ENCODE measurements at places on chromosomes 13 and 19. TPM values are rescaled to one million over a fixed set of nuclear protein-coding genes. Genes with fewer than 3 reads are reported as not detected.
A peak's percentile ranks its signal among the peaks of the same experiment; 100 is the strongest.

GRCh38 chr19:5948752-5949564 lies 29.0 kb downstream of the RANBP3 start:
- peak; percentile 56 for ATAC-seq

GRCh38 chr19:50368649-50369570 lies 3.5 kb upstream of the NAPSA start:
- peak; percentile 72 for ATAC-seq

- no peak for ATAC-seq
Measured at GRCh38 chr19:56273563-56274117, 1.1 kb downstream of the EDDM13 start.

GRCh38 chr13:31882794-31883193 lies 143.5 kb downstream of the RXFP2 start:
- ATAC-seq = peak; percentile 82

DNA sequence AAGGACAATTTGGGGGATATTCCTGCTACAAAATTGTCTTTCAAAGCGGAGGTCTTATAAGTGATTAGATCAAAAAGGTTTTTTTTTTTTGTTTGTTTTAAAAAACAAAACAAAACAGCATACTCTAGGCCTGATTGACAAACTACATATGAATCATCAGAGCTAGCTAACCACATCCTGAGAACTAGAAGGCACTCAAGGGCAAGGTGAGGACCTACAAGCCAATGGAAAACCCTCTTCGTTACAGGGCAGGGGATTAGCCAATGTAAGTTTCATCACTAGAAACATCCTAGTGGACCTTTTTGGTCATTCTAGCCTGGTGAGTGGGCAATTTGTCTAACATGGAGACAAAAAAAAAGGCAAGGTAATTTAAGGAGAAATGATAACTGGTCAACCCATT lies 428.6 kb downstream of the RFC3 start:
- no peak for ATAC-seq

DNA sequence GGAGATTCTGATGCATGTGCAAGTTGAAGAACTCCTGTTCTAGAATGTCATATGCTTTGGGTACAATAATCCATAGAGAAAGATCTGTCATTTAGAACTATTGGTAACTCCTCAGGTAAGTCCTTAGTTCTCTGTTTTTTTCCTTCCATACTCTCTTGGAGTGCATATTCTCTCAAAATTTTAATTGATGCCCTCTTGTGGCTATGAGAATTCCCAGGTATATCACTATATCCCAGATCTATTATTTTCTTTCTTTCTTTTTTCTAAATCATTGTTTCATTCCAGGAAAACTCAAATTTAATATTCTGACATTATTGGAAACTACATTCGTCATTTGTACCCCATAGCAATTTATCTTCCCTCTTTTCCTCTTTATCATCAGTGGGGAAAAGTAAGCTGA lies 485.4 kb downstream of the KLF5 start:
- no peak for ATAC-seq

- peak; percentile 20 for ATAC-seq
Measured at GRCh38 chr19:50728084-50728737, 5.0 kb downstream of the CLEC11A start.

DNA sequence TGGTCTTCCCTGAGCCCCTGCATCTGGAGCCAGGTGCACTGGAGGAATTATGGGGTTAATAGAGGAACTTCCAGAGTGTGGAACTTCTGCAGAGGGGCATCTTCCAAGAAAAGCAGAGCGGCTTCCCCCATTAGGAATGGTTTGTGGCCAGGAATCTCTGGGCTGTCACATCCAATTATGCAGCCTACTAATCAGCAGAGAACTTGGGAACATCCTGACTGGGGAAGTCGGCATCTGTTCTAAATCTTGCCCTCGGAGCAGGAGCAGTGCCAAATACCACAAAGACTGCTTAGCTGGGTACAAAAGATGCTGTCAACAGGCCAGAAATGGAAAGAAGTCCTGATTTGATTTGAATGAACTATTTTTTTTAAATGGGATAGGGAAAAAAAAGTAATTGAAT lies 435.1 kb downstream of the ZNF536 start:
- ATAC-seq = no peak

GRCh38 chr13:58119804-58120203 lies 488.3 kb downstream of the PCDH17 start:
- no peak for ATAC-seq

DNA sequence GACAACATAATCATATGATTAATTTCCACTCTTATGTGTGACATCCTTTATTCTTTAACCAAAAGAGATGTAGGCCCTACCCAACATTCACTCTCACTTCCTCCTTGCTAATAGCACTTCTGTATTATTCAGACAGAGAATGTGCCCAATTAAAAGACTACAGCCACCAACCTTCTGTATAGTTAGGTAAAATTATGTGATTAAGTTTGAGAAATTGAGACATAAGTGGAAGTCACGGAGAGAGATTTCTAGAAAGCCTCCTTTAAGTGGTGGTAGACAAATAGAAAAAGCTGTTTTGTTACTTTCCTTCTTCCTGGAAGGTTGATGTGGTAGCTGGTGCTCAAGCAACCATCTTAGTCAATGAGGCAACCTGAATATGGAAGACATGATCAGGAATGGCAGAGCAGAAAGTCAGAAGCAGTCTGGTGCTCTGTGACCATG lies 14.8 kb downstream of the EPSTI1 start:
- peak; percentile 19 for ATAC-seq

GRCh38 chr13:34863360-34864135 lies 78.5 kb upstream of the NBEA start:
- ATAC-seq = no peak

DNA sequence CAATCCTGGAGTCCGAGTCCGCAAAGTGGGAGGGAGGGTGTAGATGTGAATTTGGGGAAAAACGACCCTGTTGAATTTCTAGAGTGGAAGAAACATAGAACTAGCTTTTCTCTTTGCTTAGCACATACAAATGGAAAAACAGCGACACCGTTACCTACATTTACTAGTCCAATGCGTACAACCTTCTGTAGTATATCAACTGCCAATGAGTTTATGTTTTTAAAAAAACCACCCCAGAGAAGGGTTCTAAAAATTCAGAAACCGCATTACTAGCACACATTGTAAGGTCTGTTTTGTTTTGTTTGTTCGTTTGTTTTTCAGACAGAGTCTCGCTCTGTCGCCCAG lies 332 bp upstream of the SUPT20H start:
- peak; percentile 22 for ATAC-seq

- no peak for ATAC-seq
Measured at GRCh38 chr19:45403272-45403671, 1.6 kb downstream of the PPP1R13L start.

DNA sequence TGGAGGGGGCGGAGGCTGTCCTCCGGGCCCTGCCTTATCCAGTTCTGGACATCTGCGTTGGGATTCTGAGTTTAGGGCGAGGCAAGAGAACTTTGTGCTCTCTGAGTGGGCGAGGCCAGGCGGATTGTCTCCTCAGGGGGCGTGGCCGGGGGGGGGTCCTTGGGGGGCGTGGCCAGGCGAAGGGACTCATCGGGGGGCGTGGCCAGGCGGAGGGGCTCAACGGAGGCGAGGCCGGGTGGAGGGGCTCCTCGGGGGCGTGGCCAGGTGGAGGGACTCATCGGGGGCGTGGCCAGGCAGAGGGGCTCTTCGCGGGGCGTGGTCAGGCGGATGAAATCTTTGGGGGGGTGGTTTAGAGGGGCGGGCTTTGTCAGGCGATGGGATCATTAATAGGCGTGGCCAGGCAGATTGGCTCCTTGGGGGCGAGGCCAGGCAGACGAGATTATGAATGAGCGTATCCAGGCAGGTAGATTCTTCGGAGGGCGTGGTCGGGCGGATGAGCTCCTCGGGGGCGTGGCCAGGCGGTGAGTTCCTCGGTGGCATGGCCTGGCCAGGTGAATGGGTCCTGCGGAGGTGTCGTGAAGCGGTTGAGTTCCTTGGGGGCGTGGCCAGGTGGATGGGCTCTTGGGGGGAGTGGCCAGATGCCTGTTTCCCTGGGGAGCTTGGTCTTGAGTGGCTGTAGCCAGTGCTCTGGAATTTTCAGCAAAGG lies 10.3 kb upstream of the CACNG7 start:
- ATAC-seq = no peak

DNA sequence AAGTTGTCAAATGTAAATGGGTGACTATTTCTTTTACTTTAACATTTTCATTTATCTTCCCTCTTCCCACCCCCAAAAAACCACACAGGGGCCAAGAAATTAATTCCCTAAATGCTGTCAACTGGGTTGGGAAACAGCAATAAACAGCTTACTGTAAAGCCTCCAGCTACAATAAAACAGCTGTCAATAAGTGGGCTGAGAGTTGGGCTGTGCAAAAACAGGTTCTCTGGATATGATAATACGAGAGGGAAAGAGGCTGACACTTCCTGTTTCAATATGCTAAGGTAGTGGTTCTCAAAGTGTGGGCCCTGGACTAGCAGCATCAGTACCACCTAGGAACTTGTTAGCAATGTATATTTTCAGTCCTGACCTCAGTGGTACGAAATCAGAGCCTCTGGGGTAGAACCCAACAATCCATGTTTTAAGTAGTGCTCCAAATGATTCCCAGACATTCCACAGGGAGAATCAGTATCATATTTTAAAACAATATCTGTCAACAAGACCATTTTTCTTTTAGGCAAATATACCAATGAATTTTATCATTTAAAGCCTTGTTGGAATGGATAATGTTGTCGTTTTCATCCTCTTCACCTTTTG lies 8.4 kb downstream of the PCDH9 start:
- no peak for ATAC-seq

DNA sequence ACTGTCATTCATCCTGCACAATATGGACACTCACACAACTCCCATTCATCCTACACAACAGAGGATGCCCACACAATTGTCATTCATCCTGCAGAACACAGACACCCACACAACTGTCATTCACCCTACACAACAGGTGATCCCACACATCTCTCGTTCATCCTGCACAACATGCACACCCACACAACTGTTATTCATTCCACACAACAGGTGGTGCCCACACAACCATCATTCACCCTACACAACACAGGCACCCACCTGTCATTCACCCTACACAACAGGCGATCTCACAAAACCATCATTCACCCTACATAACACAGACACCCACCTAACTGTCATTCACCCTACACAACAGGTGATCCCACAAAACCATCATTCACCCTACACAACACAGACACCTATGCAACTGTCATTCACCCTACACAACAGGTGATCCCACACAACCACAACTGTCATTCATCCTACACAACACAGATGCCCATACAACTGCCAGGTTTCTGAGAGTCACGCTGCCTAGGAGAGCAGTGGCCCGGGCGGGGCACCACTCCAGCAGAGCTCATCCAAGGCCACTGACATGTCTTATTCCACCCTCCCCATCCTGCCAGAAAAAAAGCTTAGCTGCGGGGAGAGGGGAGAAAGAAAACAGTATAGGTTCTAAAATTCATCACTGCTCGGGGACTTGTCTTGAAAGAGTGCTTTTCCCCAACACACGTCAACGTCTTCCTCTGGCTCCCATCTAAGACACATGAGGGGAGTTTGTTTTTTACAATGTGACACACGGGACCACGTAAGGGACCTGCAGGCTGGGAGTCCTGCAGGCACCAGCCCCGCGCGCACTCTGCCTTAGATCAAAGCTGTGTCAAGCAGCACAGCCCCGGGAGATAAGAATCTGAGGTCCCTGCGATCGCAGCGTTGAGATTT lies 44.0 kb downstream of the KLF2 start:
- ATAC-seq = no peak

- ATAC-seq = peak; percentile 89
Measured at GRCh38 chr13:33017323-33017929, 1.2 kb downstream of the KL start.

- no peak for ATAC-seq
Measured at GRCh38 chr13:93915269-93915809, 564.1 kb downstream of the DCT start.

- no peak for ATAC-seq
Measured at GRCh38 chr13:100382785-100383184, 205.8 kb downstream of the GGACT start.

DNA sequence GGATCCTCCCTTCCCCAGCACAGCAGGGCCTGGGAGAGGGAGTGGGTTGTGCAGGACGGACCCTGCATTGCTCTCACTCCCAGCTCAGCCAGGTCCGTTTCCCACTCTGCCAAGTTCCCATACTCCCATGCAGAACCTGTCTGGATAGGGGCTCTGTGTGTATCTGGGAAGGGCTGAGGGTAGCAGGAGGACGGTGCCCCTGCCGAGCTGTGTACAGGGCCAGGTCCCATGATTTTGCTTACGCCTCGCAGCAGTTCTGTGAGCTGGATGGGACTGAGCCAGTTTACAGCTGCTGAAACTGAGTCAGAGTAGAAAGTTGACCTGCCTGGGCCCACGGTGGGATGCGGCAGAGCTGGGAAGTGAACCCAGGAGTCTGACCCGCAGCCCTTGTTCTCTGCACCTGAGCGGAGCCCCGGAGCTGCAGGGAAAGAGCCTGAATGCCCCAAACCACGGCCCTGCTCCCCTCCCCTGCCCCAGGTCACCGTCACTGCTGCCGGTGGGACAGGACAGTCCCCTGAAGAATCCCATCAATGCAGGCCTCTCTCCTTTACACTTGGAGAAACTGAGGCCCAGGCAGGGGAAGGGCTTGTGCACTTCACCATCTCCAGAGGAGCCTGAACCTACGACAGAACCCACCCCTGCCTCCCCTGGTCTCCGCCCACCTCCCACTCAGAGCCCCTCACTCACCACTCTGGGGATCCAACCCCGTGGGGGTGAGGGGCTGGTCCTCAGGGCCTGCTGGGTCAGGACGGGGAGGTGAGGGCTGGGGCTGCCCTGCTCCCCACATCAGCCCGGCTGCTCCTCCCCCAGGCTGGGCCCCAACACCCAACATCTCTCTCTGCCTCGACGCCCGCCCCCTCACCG lies 3.5 kb downstream of the LILRB5 start:
- no peak for ATAC-seq

DNA sequence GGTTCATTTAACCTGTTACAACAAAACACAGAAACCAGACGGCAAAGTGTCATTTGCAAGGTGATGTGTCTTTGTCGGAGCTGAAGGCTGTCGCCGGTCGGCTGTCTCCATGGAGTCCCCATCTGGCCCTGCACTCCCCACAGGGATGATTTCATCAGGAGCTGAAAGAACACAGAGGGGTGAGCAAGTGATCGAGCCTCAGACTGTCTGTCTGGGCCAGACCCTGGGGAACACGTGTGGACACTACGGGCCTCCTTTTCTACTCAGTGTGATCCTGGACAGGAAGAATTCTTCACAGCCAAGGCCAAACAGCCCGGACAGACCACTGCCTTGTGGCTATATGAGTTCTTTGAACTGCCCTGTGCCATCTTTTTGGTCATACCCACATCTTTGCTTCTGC lies 85.1 kb downstream of the RNASEH2B start:
- no peak for ATAC-seq

- no peak for ATAC-seq
Measured at GRCh38 chr13:79084802-79085424, 321.1 kb downstream of the RBM26 start.

- no peak for ATAC-seq
Measured at GRCh38 chr13:37899753-37900152, 30.2 kb upstream of the TRPC4 start.

GRCh38 chr19:4434391-4434790 lies 23.2 kb downstream of the UBXN6 start:
- ATAC-seq = no peak

GRCh38 chr19:55156202-55157063 lies 1.1 kb downstream of the TNNI3 start:
- no peak for ATAC-seq

GRCh38 chr13:101452519-101453485 lies at the start of gene ITGBL1:
ITGBL1 (plus strand) TSS chr13:101452675; CDS start chr13:101452834, 159 bp downstream.
- peak; percentile 56 for ATAC-seq

RINL gene
- 156 TPM for total RNA-seq

SLC8A2 gene
- 0.06 TPM for total RNA-seq

ACER1 gene
- total RNA-seq = not detected

TEX29 gene
- 1.7 TPM for total RNA-seq

ZNF444 gene
- 29.2 TPM for total RNA-seq

ZNF415 gene
- 0.50 TPM for total RNA-seq

CABP5 gene
- total RNA-seq = not detected

CYP2S1 gene
- 0.13 TPM for total RNA-seq

Measured in activated T-helper 17 cell treated with anti-CD3 and anti-CD28 coated beads, Interleukin-2, amount 50 U/mL, for 72 hours (primary cell).